ENCODE measurements at places on chromosomes 16 and 17. TPM values are rescaled to one million over a fixed set of nuclear protein-coding genes. Genes with fewer than 3 reads are reported as not detected.
A peak's percentile ranks its signal among the peaks of the same experiment; 100 is the strongest.

DNA sequence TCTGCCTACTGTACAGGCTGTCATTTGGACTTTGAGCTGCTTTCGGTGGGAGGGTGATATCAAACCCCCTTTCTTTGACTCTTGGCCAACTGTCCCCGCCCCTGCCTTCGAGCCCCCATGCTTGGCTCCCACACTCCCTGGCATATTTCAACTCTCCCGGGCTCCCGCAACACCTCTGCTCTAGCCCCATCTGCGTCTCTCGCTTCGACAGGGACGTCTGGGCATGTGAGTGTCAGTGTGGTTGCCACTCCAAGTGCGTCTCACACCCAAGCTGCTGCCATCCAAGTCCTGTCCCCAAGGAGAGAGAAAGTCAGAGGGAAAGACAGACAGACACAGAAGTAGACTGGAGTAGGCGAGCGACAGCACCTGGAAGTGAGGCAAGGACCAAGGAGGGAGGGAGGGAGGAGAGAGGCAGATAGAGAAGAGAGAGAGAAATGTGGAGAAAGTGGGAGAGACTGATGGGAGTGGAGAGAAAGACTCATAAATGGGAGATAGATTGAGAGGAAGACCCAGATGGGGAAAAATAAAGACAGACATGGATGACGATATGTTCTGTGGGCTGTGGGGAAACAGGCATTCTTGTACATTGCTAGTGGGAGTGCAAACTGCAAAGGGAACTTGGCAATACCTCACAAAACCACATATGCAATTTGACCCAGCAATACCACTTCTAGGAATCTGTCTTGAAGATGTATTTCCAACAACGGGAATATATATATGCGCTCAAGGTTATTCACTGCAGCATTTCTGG is 11.8 kb downstream of the STARD3 start:
- DNase-seq = peak; percentile 78

- peak; percentile 83 for DNase-seq
Measured at GRCh38 chr17:17416400-17417360, 60.1 kb upstream of the MED9 start.

GRCh38 chr16:25922438-25922837 is 230.7 kb downstream of the HS3ST4 start:
- DNase-seq = no peak

DNA sequence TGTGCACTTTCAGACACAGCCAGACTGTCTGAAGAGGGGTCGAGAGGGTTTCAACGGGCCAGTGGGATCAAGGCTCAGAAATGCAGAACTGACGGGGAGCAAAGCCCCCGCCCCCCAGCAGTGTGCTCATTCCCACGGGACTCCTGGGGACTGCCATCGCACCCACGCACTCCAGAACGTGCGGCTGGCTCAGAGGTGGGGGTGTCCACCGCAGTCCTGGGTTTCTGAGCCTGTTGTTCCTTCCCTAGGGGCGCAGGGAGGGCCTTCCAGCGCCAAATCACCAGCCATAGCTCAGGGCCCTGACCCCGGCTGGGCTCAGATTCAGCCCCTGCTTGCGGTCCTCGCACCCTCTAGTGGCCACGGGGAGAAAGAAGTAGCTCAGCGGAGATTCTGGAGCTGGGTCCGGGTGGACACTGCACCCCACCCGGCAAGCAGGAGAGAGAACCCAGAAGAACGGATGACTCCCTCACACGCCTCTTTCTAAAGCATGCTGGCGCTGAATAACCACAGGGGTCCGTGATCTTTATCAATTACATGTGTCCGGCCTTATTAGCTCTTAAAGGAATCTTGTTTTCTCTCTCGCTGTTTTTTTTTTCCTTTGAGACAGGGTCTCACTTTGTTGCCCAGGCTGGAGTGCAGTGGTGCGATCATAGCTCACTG is 45.0 kb upstream of the USP7 start:
- DNase-seq = peak; percentile 57

DNA sequence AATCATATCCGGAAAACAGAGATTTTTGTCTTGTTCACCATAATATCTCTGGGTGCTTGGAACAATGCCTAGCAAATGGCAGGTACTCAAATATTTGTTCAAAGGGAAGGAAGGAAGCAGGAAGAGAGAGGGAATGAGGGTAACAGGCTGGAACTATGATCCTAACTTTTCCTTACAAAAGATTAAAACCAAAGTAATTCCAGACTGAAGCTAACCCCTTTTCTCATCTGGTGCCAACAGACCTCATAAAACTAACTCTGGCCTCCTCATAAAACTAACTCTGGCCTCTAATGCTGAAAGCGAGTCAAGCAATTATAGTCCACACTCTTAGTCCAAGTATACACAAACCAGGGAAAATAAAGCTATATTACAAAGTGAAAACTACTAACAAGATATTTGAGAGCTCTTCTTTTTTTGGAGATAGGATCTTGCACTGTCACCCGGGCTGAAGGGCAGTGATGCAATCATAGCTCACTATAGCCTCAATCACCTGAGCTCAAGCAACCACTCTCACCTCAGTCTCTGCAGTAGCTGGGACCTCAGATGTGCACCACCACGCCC is 84.6 kb downstream of the KANSL1 start:
- DNase-seq = no peak

GRCh38 chr17:21100636-21101035 is 26.1 kb upstream of the DHRS7B start:
- no peak for DNase-seq

DNA sequence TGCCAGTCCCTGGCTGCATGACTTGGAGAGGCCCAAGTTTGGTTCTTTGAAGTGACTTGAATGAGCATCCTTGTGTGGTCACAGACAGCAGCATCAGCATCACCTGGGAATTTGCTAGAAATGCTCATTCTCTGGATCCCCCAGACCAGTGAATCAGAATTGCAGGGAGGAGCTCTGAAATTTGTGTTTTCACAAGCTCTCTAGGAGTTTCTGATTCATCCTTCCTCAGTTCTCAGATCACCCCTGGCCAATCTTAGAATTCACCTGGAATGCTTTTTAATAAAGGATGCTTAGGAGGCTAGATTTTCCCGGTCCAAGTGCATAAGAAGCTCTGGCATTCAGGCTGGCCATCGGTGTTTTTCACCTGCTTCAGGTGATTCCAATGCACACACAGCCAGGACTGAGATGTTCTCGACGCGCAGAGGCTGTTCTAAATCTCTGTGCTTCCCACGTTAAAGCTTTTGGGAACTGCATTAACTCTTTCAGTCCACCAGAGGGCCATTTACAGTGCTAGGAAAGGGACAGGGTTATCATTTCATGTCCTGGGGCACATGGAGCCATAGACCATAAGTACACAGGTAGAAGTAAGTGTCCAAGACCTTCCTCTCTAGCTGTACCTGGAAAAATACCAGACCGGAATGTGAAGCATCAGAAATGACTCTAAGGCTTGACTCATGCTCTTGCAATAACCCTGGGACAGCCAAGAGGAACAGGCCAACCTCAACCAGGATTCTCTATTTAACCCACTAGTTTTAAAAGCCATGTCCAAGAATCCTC is 85.7 kb upstream of the XYLT1 start:
- peak; percentile 28 for DNase-seq

GRCh38 chr16:48611329-48612137 is 1.6 kb upstream of the N4BP1 start:
- no peak for DNase-seq

DNA sequence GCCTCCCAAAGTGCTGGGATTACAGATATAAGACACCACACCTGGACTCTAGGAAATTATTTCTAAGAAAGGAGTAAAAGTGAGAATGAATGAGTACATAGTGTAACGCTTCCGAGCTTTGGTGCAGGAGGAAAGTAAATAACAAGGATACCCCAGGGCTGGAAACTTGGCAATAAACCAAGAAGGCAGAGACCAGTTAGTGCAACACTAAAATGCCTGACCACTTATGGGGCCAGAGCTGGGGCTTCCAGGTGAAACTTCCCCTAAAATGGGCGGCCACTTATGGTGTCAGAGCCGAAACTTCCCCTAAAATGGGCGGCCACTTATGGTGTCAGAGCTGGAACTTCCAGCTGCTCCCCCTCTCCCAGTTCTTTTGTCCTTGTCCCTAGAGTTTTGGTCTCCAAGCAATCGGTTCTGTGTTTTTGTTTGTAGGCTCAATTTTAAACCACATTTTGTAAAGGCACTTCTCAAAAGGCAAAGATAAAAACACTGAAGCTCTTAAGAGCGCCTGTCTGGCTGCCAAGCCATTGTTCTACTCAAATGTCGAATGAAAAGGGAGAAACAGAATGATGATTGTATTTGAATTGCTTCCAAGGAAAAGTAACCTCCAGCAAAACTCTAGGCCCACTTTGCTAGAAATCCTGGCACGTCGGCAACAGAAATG is 63.9 kb downstream of the NXN start:
- peak; percentile 84 for DNase-seq

COG1 gene
- total RNA-seq = 12.6 TPM

ASPA gene
- total RNA-seq = 4.6 TPM

GRCh38 chr16:85019659-85020245 is 7.8 kb upstream of the KIAA0513 start:
- no peak for DNase-seq

GRCh38 chr17:15955793-15956541 is 11.0 kb downstream of the ADORA2B start:
- no peak for DNase-seq

DNA sequence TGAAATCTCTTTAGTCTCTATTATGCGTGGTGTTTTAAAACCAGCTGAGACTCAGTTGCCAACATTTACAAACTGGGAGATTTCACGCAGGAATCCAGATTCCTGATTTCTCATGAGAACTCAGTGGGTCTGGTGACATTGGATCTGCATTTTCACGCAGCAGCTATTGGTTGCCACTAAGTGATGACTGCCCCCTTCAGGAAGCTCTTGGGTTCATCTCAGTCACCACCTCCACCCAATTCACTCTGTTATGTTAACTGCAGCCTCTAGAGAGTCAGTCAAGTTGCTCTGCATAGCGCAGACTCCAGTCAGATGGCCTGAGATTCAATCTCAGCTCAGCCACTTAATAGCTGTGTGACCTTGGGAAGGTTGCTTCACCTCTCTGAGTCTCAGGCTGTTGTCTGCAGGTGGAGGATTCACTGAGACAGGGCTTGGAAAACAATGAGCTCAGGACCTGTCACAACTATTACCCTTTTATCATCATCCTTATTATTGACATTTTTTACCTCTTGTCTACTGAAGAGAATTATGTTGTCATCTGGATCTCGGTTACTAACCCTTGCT is 6.4 kb downstream of the SHISA9 start:
- DNase-seq = no peak

DNA sequence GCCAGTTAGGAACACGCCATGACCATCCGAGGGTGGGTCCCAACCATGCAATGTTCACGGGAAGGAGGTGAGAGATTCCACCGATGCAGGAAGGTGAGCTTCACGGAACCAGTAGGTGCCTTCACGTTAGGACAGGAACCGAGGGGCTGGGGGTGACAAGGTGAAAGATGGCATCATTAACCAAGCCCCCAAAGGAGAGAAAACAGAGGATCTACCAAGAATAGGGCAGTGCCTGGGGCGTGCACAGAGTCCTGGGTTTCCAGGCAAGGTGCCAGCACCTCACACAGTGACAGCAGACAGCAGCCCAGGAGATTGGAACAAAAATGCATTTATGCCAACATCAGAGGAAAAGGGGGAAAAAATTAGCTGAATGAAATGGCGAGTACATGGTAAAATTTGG is 137.9 kb downstream of the GSG1L start:
- no peak for DNase-seq

PITPNM3 gene
- total RNA-seq = 0.99 TPM

DNA sequence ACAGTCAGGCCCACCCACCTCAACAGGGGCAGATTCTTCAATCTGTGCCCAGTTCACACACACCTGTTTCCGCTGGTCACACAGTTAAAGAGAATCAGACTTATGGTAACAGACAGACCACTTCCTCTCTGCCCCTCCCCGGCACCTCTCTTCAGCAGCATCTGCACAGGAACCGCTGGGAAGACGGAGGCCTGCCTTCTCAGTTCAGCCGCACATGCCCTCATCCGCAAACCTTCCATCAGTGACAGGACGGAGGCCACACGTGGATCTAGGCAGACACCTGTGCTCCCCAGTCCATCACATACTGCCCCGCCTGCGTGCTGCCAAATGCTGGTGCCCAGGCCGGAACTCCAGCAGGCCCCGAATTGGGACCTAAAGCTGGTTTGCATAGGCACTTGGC is 10.3 kb downstream of the PHB1 start:
- DNase-seq = no peak

RAD51C gene
- 29.1 TPM for total RNA-seq

GRCh38 chr16:15973421-15973820 is 24.0 kb downstream of the ABCC1 start:
- no peak for DNase-seq

GRCh38 chr16:24896439-24896838 is 50.7 kb downstream of the SLC5A11 start:
- no peak for DNase-seq

DNA sequence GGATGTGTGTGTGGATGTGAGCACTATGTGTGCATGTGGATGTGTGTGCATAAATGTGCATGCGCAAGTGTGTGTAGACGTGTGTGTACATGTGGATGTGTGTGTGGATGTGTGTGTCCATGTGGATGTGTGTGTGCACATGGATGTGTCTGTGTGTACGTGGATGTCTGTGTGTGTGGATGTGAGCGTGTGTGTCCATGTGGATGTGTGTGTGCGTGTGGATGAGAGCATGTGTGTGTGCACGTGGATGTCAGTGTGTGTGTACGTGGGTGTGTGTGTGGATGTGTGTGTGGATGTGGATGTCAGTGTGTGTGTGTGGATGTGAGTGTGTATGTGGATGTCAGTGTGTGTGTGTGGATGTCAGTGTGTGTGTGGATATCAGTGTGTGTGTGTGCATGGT is 63.6 kb upstream of the DOC2B start:
- DNase-seq = no peak

- DNase-seq = no peak
Measured at GRCh38 chr17:75756451-75757085, 8.4 kb downstream of the GALK1 start.

DNA sequence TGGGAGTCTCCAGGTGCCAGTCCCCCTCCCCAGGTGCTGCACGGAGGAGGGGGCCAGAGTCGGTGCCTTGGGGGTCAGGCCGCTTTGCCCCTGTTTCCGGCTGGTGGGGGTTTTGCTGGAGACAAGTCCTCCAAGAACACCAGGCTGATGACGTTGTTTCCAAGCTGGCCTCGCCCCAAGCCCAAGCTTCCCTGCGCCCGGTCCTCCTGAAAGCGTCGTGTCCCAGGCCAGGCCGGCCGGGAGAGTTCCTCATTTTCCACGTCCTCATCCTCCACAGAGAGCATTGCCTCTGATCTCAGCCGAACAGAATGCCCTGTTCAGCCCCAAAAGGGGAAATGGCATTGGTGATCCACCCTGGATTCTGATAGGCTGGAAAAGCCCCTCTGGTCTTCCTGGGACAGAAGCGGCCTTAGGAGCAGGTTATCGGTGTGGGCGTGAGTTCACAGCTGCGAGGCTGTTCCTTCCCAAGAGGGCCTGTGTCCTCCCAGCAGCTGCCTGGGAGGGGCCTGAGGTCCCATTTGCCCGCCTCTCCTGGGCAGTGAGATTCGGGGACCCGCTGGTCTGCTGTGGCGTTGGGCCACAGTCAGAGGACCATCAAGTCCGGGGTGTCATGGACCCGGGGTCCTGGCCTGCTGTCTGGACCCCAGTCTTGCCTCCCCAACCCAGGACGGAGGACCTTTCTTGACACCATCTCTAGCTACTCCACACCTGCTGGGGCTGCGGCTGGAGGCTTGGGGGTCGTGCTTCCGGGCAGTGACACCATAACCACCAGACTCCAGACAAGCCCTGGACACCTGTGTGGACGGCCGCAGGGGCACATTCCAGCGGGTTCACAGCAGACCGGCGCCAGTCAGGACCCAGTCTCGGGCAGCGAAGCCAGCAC is 7.1 kb downstream of the SOX8 start:
- DNase-seq = no peak

- no peak for DNase-seq
Measured at GRCh38 chr17:10172778-10173177, 25.6 kb downstream of the GAS7 start.

- DNase-seq = no peak
Measured at GRCh38 chr17:29012535-29012934, 6.7 kb upstream of the SEZ6 start.

Measured in fibroblast of lung (primary cell).